ENCODE measurements at places on chromosomes 2 and 18. TPM values are rescaled to one million over a fixed set of nuclear protein-coding genes. Genes with fewer than 3 reads are reported as not detected.

The IL37 gene
- not detected for total RNA-seq

The UGT1A3 gene
- not detected for total RNA-seq

The CKAP2L gene
- 13.3 TPM for total RNA-seq

- H3K4me3 ChIP-seq: no peak overlapping the region
- DNase-seq: peak; percentile 62
- H3K27me3 ChIP-seq: no peaks in the 10 kb centered on the region
Measured at GRCh38 chr2:68878753-68879152, 7.6 kb upstream of the BMP10 start.

GRCh38 chr2:57373530-57373929 lies 673.1 kb upstream of the VRK2 start:
- no peaks in the 10 kb centered on the region for H3K27me3 ChIP-seq
- H3K4me3 ChIP-seq: no peak overlapping the region
- H3K36me3 ChIP-seq: no peaks in the 10 kb centered on the region
- peak; percentile 35 for DNase-seq
- no peaks in the 10 kb centered on the region for H3K4me1 ChIP-seq

- H3K4me3 ChIP-seq: no peak overlapping the region
- peaks cover 23% of the 10 kb centered on the region for H3K27me3 ChIP-seq
- no peak for DNase-seq
- H3K36me3 ChIP-seq: no peaks in the 10 kb centered on the region
- no peak overlapping the region for H3K27ac ChIP-seq
- H3K4me1 ChIP-seq: no peaks in the 10 kb centered on the region
Measured at GRCh38 chr18:50405582-50406271, 30.9 kb downstream of the SKA1 start.
